Substantia nigra (tissue), 51 donors: ENCODE measurements at places on chromosomes 12 and 14.

- no peak for DNase-seq
Measured at GRCh38 chr12:7483343-7483742, 20.2 kb downstream of the CD163 start.

DNA sequence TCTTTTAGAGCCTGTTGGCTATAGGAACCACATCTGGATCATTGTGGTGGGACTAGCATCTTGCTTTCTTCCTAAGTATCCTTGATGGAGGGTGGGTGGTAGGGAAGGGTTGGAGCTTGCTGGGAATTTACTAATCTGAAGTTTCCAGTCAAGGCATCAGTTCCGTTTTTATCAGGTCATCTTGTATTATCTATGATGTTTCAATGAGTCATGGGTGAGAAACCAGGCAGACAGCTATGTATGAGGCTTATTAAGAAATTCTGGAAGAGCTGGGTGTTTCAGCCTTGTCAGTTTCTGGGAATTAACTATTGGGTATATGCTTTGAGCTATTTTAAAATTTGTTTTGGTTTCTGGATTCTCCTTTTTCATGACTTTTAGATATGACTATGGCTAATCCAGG, 11.3 kb downstream of the TSFM start:
- DNase-seq: no peak

GRCh38 chr12:132638541-132639408, 20.2 kb downstream of the P2RX2 start:
- DNase-seq: no peak

- no peak for DNase-seq
Measured at GRCh38 chr12:22250762-22251161, 83.7 kb downstream of the ST8SIA1 start.

DNA sequence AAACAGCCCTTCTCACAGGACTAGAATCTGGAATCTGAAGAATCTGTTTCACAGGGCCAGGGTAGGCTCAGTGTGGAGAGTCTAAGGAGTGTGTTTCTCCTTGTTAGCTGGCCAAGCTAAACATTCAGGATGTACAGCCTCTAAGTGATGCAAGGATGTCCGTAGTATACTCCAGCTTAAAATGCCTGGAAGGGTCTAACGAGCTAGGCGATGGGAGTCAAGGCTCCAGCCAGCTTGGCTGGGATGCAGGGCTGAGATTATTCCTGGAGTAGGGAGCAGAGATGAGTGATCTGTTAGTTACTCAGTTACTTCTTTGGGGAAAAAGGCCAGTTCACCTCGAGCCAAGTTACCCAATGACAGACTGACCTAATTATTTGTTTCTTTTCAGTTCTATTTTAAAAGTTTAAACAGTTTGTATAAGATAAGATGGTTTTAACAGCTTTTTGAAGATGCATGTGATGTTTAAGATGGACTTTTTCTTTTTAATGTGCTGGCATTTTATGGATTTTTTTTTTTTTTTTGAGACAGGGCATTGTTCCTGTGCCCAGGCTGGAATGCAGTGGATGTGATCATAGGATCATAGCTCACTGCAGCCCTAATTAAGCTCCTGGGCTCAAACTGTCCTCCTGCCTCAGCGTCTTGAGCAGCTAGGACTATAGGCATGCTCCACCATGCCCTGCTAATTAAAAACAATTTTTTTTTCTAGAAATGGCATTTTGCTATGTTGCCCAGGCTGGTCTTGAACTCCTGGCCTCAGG, 41.1 kb downstream of the SYNE2 start:
- no peak for DNase-seq

DNA sequence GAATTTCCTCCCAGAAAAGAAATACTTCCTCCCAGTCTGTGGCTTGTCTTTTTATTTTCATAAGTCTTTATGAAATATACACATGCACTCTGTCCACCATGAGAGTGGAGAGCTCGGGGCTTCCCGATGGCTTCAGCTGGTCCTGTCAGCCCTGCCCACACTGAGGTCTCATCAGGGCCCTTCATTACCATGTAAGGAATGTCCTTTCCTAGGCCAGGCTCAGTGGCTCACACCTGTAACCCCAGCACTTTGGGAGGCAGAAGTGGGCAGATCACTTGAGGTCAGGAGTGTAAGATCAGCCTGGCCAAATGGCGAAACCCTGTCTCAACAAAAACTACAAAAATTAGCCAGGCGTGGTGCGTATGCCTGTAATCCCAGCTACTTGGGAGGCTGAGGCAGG, 77.0 kb downstream of the CPSF2 start:
- no peak for DNase-seq

DNA sequence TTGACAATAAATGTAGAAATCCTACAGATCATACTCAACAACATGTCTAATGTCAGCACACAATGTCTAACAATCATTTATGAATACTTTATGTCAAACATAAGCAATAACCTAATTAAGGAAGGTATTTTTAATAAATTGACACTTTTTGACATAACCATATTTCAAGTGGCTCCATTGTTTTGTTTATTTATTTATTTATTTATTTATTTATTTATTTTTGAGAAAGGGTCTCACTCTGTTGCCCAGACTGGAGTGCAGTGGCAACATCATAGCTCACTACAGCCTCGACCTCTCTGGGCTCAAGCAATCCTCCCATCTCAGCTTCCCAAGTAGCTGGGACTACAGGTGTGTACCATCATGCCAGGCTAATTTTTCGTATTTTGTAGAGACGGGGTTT, 267.6 kb upstream of the BTG1 start:
- no peak for DNase-seq

DNA sequence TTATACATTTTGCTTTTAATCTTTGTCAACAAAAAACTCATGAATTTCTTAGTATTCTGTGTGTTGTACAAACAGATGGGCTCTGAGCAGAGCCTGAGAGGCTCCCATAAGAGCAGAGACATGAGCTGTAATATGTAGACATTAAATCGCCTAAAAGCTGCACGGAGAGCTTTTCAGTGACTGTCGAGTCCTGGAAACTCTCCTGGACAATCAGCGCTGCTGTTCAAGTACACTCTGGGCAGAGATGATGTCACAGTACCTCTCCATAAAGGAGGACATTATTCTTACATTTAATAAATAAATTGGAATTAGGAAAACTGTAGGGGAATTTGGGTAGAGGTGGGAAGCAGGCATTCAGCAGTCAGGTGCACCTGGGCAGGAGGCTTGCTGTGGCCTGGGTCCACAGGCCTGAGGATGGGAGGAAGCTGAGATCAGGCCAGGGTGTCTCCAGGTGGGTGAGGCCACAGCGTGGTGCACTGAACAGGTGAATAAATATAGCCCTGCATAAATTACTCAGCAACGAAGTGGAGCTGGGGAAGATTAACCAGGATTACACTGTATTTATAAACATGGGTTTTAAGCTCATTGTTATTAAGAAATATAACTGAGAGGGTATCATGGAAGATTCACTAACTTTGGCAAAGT, 13.3 kb upstream of the TCL1A start:
- no peak for DNase-seq

DNA sequence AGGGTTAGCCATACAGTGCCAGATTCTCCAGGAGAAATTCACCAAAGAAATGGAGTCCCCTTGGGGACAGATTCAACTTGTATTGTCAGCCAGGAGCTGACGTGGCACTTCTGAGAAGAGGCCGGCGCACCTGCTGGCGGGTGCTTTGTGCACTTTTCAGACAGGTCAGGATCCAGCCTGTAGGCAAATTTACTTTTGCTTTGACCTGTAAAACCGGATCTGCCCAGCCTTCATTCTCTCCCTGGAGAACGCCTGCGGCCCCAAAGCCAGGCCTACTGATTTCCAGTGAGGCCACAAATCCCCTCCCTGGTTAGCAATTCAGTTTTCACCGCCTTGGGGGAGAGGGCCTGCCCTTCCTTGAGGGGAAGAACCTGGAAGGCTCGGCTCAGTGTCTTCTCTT, 17.4 kb downstream of the P2RX4 start:
- DNase-seq: no peak

GRCh38 chr14:100898935-100899883, 4.3 kb downstream of the RTL1 start:
- DNase-seq: no peak

DNA sequence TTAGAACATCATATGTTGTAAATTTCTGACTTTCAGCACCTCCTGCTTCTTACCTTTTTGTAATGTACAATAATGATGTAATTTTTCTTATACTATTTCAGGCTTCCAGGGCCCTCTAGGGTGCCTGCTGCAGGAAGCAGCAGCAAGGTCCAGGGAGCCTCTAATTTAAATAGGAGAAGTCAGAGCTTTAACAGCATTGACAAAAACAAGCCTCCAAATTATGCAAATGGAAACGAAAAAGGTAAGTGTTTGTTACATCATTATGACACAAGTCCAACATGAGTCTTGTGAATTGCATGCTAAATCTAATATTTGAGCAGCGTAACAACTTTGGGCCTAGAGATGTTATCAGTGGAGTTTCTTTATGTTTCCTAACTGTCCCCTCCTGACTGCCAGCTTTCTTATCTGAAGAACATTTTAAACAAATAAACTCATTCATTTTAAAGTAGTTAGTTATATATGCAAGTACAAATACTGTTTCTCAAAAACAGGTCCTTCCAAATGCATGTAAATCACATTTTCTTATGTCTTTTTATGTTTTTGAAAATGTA, 167.6 kb downstream of the NAV3 start:
- no peak for DNase-seq

DNA sequence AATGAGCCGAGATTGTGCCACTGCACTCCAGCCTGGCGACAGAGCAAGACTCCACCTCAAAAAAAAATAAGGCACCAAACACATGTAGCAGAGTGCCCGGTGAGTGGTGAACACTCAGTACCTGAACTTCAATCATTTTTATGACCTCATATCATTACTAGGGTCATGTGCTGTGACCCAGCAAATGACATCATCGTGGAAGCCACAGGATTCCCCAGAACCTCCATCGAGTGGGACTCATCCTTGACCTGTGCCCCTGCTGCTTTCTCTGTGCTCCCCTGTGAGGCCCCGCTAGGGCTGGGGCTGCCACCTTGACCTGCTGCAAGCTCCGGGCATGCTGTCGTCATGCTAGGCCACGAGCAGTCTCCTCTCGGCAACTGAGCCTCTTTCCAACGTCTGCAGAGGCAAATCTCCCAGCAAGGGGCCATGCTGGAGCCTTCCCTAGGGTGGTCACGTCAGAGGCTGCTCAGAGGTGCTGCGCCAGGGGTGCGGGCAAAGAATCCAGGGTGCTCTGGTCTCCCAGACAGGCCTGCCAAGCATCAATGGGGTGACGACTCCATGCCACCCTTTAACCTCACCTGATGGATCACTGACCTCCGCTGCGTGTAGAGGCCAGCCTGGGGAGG, 18.5 kb downstream of the GLTP start:
- no peak for DNase-seq

- DNase-seq: no peak
Measured at GRCh38 chr14:96961895-96962294, 164.7 kb downstream of the VRK1 start.

DNA sequence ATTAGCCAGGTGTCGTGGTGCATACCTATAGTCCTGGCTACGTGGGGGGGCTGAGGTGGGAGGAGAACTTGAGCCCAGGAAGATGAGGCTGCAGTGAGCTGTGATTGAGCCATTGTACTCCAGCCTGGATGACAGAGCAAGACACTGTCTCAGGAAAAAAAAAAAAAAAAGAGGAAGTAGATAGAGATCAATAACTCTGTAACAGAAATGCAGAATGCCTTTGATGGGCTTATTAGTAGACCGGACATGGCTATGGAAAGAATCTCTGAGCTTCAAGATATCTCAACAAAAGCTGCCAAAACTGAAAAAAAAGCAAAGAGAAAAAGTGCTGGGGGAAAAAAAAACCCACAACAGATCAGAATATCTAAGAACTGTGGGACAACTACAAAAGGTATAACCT, 37.5 kb downstream of the GPR68 start:
- DNase-seq: no peak
